ENCODE measurements at places on chromosomes 6 and 20. TPM values are rescaled to one million over a fixed set of nuclear protein-coding genes. Genes with fewer than 3 reads are reported as not detected.
A peak's percentile ranks its signal among the peaks of the same experiment; 100 is the strongest.

DNA sequence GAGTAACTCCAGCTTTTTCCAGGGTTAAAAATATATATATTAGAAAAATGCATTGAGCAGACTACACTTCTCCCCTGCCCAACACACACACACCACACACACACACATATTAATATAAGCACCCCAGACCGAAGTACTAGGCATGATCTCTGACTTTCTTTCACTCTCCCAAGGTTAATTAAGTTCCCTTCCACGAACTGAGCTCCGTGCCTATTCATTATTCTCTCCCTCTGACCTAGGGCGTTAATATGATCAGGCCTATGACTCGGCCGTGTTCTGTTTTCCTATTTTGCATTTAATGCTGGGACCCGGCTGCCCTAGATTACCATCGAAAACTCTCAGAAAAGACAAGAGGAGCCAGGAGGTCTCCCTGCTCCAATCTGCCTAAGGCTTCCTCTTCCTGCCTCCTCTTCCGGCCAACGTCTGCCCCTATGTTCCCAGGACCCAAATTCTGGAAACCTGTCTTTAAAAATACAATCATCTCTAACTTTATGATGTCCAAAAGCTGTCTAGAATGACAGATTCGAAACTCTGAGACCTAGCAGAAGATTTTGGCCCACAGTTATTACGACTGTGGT is 6.1 kb upstream of the POU3F2 start:
- no peak overlapping the region for H3K27ac ChIP-seq
- peaks cover 3% of the 10 kb centered on the region for H3K36me3 ChIP-seq
- DNase-seq, result no peak
- H3K27me3 ChIP-seq, result peaks cover 94% of the 10 kb centered on the region
- no peak overlapping the region for H3K4me3 ChIP-seq

GRCh38 chr6:37308069-37308815 is 45.5 kb upstream of the RNF8 start:
- H3K27me3 ChIP-seq, result no peaks in the 10 kb centered on the region
- peaks cover 9% of the 10 kb centered on the region for H3K4me1 ChIP-seq
- no peak overlapping the region for H3K4me3 ChIP-seq
- H3K27ac ChIP-seq, result no peak overlapping the region
- no peak for DNase-seq
- H3K36me3 ChIP-seq, result peaks cover 8% of the 10 kb centered on the region

DNA sequence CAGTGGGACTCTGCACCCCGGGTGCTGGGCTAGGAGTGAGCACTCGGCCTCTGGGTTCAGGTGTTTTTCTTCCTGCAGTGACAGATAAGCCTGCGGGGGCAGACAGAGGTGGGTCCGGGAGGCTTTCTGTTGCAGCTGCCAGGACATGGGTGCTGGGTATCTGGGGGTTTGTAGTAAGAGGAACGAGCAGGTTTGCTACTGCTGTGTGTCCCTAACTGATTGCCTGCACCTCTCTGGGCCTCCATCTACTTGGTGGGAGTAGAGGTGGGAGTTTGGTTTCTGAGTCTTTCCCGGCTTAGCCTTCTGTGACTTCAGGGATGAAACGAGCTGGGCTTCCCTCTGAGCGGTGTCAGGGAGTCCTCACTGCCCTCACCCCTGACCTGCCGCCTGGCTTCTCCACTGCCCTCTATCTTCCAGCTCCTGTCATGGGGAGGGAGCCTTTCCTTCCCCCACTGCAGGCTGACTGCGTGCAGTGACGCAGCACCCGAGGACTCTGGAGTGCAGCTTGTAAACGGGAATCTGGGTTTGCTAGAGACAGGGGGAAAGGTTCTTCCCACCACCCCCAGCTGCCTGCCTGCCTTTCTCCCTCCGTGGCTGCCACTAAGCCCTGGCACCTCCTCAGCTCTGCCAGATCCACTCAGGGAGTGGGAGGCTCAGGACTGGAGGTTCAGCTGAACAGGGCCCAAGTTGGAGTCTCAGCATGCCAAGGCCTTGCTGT is 6.7 kb downstream of the DLGAP4 start:
- DNase-seq, result peak; percentile 31
- no peaks in the 10 kb centered on the region for H3K4me1 ChIP-seq
- no peak overlapping the region for H3K27ac ChIP-seq
- H3K27me3 ChIP-seq, result peaks cover 24% of the 10 kb centered on the region
- H3K4me3 ChIP-seq, result no peak overlapping the region
- no peaks in the 10 kb centered on the region for H3K36me3 ChIP-seq

DNA sequence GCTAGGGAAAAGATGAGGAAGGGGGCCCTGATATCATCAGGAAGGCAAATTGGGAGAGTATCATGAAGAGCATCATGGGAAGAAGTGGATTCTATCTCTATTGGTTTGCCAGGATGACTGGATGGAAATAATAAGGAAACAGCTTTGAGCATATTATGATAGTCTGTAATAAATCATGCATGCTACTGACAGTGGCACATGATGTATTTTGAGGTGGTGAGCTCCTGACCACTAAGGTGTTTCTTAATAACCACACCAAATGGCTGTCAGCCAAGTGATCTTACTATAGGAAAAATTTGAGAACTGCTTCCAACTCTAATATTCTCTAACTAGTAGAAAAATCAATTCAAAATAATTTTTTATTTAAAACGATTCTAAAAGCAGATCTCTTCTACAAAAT is 548.4 kb upstream of the JAG1 start:
- no peak for DNase-seq
- no peaks in the 10 kb centered on the region for H3K4me1 ChIP-seq
- H3K4me3 ChIP-seq, result no peak overlapping the region

- H3K27me3 ChIP-seq, result no peaks in the 10 kb centered on the region
- H3K36me3 ChIP-seq, result peaks cover 25% of the 10 kb centered on the region
- DNase-seq, result no peak
- no peak overlapping the region for H3K27ac ChIP-seq
- no peak overlapping the region for H3K4me3 ChIP-seq
- H3K4me1 ChIP-seq, result peaks cover 15% of the 10 kb centered on the region
Observed at GRCh38 chr20:31555203-31555775, 41.0 kb downstream of the HM13 start.

DNA sequence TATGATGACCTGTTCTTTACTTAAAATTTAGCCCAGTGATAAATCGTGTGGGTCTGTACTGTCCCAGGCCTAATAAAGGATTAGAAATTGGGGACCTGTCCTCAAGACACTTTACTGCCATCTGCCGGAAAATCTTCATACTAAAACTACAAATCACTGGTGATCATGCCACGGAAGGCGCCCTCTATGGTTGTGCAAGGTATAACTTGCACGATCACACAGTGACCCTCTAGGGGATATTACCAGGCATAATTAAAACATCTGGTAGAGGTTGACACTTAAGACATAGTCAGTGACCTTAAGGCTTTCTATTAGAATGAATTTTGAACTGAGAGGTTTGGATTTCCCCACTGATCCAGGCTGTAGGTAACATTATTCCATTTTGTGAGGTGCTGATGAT is 172.6 kb downstream of the BMP2 start:
- no peak for DNase-seq
- no peak overlapping the region for H3K27ac ChIP-seq
- no peaks in the 10 kb centered on the region for H3K36me3 ChIP-seq
- H3K4me3 ChIP-seq, result no peak overlapping the region
- H3K4me1 ChIP-seq, result no peaks in the 10 kb centered on the region

The ULBP2 gene
- total RNA-seq, result 0.99 TPM

GRCh38 chr20:51463998-51464397 is 78.5 kb downstream of the NFATC2 start:
- H3K4me3 ChIP-seq, result no peak overlapping the region
- peak overlapping the region; percentile 86 for H3K27ac ChIP-seq
- DNase-seq, result no peak
- H3K36me3 ChIP-seq, result peaks cover 63% of the 10 kb centered on the region

- peak overlapping the region; percentile 90 for H3K4me3 ChIP-seq
- H3K36me3 ChIP-seq, result peaks cover 6% of the 10 kb centered on the region
- H3K4me1 ChIP-seq, result peaks cover 47% of the 10 kb centered on the region
- peak; percentile 71 for DNase-seq
Observed at GRCh38 chr6:38638941-38639497, 710 bp downstream of the BTBD9 start.

The NCR2 gene
- 0.64 TPM for total RNA-seq

The LY86 gene
- total RNA-seq, result 1.7 TPM

- peak; percentile 80 for DNase-seq
- H3K36me3 ChIP-seq, result peaks cover 44% of the 10 kb centered on the region
- H3K4me3 ChIP-seq, result peak overlapping the region; percentile 83
- no peaks in the 10 kb centered on the region for H3K27me3 ChIP-seq
- H3K4me1 ChIP-seq, result peaks cover 53% of the 10 kb centered on the region
- peak overlapping the region; percentile 71 for H3K27ac ChIP-seq
Observed at GRCh38 chr20:63706852-63707557, 771 bp downstream of the ARFRP1 start.

DNA sequence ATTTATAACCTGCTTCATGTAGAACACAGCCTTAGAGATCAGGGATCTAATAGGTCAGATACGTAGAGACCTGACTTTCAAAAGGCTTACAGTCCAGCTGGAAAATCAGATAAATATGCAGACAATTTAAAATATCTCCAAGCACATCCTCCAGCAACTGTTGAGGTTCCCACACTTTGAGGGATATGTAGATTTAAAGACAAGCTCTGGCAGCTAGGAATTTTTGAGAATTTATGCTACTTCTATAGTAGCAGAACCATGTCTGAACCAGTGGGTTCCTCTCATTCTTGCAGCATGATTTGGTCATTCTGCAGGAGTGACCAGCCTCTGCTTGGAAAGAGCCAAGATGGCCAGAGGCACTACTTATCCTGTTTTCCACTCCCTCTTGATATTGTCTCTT is 60.5 kb downstream of the CYB5R4 start:
- H3K36me3 ChIP-seq, result peaks cover 37% of the 10 kb centered on the region
- H3K4me1 ChIP-seq, result peaks cover 6% of the 10 kb centered on the region
- DNase-seq, result no peak
- H3K27ac ChIP-seq, result no peak overlapping the region
- no peak overlapping the region for H3K4me3 ChIP-seq

DNA sequence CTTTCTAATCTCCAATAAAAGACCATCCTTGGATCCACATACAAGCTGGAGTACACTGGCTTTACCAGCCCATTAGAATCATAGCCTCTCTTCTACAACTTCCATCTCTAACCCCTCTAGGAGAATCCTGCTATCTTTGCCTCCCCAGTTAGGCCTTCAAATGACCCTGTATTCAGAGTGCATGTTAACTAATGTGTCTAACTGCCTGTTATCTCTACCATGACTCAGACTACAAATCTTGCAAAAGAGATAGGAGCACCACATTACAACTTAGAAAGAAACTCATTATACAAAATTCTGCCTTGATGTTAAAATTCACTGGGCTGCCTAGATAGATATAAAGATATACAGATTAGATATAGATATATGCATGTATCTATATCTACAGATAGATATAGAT is 28.2 kb downstream of the GPR63 start:
- H3K4me3 ChIP-seq, result no peak overlapping the region
- no peak overlapping the region for H3K27ac ChIP-seq
- no peaks in the 10 kb centered on the region for H3K27me3 ChIP-seq
- H3K4me1 ChIP-seq, result no peaks in the 10 kb centered on the region

DNA sequence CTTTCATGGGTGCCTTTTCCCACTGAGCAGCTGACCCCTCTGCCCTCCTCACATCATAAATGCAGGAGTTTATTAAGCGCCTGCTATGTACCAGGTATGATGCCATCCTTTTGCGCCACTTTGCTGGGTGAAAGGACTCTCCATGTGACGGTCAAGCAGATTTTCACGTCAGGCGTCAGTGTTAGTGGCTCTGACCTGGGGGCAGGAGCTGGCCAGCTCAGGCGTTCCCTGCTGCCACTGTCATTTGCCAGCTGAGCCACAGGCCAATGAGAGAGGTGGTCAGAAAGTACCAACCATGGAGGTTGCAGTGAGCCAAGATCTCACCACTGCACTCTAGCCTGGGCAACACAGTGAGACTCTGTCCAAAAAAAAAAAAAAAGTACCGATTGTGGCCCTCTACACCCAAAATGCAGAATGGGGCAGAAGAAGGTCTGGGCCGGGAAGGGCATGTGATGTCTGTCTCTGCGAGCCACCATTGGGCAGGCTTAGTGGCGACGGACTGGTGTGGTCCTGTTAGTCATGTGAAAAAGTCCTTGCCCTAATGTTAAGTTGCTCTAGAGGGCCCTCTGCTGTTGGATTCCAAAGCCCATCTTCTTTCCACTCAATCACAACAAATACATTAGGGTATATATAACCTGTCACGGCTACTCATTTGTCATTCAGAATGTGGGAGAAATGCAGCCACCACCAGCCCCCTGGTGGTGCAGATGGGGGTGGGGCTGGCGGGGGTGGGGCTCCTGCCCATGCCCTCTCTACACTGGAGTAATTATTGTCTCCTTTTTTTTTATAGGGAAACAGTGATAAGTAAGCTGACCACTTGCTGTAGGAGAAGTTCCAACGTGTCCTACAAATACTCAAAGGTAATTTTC is 18.4 kb upstream of the SLC22A1 start:
- no peak overlapping the region for H3K27ac ChIP-seq
- H3K4me1 ChIP-seq, result peaks cover 4% of the 10 kb centered on the region
- H3K4me3 ChIP-seq, result no peak overlapping the region
- DNase-seq, result peak; percentile 46
- H3K36me3 ChIP-seq, result peaks cover 35% of the 10 kb centered on the region

DNA sequence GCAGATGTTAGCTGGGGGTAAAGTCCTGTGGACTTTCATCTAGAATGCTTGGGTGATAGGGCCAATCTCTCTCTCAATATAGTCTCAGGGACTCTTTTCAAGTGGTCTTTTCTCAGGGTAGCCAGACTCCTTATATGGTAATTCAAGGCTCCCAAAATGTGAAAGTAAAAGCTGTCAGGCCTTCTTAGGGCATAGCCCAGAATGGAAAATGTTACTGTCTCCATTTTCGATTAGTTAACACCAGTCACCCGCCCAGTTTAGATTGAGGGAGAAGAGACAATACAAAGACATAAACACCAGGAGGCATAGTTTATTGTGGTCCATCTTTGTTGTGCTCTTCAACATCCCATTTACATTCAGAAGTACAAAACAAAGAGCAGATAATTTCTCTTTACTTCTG is 295.8 kb downstream of the EPHA7 start:
- DNase-seq, result no peak
- H3K27ac ChIP-seq, result no peak overlapping the region
- no peaks in the 10 kb centered on the region for H3K4me1 ChIP-seq
- no peaks in the 10 kb centered on the region for H3K27me3 ChIP-seq

DNA sequence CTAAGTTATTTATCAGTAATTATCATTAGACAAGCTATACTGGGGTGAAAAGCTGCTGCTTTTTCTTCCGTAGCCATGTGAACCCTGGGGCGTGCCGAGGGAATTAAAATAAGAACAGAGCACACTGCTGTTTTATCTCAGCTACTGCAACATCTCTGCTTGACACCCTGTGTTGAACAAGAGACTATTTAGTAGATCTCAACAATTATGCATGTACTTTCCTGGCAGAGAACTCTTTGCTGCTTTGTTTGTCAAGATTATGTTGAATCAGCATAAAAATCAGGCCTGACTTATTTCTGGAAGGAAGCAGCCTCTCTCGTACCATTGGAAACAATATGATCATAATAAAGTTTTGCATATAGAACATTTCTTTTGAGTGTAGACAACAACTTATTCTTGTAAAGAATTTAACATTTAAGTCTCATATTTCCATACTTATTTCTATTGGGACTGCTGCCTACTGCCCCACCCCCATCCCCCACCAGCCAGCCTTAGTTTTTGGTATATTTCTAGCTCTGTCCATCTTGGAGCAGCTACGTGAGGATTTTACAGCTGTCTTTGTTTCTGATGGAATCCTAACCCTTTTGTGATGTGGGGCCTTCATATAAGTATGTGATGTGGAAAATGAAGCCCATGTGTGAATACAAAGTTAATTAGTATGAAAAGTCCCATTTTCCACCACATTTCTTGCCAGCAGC is 1011.4 kb downstream of the KIF16B start:
- no peaks in the 10 kb centered on the region for H3K27me3 ChIP-seq
- DNase-seq, result no peak

The APOM gene
- total RNA-seq, result 1.9 TPM

GRCh38 chr6:121857551-121857950 is 422.1 kb downstream of the GJA1 start:
- H3K27ac ChIP-seq, result no peak overlapping the region
- no peaks in the 10 kb centered on the region for H3K36me3 ChIP-seq
- DNase-seq, result no peak
- no peaks in the 10 kb centered on the region for H3K4me1 ChIP-seq
- H3K4me3 ChIP-seq, result no peak overlapping the region

Data from activated CD8-positive, alpha-beta memory T cell treated with anti-CD3 and anti-CD28 coated beads, Interleukin-2, amount 10 ng/mL, durations not matched to agents 7 days and 5 days (primary cell).